ENCODE measurements at places on chromosomes 2 and 18.

GRCh38 chr18:79216176-79216575, 147.0 kb downstream of the ATP9B start:
- DNase-seq = no peak

GRCh38 chr2:54396107-54396506, 60.0 kb upstream of the SPTBN1 start:
- DNase-seq = no peak

DNA sequence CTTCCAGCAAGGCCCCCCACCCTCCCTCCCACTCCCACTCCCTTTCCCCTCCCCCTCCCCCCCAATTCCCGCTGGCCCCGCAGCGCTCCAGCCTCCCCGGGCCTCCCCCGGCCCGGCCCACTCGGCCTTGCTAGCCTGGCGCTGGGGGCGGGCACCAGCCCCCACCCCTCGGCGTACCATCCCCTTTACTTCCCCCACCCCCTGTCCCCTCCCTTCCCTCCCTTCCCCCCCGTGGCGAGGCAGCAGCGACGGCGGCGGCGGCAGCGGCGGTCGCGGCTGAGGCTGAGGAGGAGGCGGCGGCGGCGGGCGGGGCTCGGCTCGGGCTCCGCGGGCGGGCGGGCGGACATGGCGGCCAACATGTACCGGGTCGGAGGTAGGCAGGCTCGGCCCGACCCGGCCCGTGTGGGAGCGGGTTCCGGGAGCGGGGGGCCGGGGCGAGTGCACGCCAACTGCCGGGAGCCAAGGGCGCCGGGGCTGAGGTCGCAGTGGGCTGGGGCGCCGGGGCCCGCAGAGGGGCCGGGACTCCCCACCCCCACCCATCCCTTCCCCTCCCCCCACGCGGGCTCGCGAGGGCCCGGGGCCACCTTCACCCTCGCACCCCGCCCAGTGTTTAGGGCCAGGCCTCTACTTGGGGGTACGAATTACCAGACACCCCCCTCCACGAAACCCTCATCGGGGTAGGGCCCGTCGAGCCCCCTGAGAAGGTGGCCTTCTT, at the start of gene MTA3:
Gene MTA3 (plus strand): TSS at position 232 of the 715 bp plus-strand sequence. CDS start 114 bp downstream, at position 346.
- peak; percentile 28 for DNase-seq

DNA sequence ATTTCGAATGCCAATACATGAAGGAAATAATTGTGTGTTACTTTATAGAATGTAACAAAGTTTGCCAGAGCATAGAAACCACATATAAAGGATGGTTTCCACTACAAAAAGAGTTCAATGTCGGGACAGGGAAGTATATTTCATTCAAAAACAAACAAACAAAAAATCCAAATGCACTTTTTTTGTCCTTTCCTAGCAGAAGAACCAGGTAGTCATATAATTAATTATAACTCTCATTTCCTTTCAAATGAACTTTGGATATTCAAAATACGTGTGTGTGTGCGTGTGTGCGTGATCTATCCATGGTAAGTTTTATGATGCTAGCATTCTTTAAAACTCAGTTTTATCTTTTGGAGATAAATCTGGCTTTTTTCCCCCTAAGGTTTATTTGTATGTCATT, 8.3 kb downstream of the FN1 start:
- DNase-seq = no peak

DNA sequence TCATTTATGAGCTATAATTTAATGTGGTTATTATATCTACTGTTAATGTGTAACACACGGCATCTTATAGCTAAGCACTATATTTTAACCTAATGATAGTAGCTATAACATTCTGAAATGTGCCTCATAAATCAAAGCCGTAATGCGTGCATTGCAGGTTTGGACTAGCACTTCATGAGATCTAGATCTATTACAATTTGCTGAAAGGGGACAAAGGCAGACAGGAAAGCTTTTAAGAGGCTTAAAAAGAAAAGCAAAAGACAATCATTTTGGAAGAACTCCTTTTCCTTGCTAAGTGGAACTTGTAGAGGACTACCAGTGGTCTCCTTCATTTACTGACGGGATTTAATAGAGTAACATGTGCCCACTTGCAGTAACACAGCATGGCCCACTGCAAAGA, 213.1 kb downstream of the NBAS start:
- no peak for DNase-seq

All from activated CD8-positive, alpha-beta memory T cell treated with anti-CD3 and anti-CD28 coated beads for 4 hours (primary cell).